M059J (cell line): ENCODE measurements at places on chromosomes 11 and 22. TPM values are rescaled to one million over a fixed set of nuclear protein-coding genes. Genes with fewer than 3 reads are reported as not detected.

GLB1L3 gene
- total RNA-seq: not detected in 2 replicates

OR51B2 gene
- total RNA-seq: not detected in 2 replicates

DNA sequence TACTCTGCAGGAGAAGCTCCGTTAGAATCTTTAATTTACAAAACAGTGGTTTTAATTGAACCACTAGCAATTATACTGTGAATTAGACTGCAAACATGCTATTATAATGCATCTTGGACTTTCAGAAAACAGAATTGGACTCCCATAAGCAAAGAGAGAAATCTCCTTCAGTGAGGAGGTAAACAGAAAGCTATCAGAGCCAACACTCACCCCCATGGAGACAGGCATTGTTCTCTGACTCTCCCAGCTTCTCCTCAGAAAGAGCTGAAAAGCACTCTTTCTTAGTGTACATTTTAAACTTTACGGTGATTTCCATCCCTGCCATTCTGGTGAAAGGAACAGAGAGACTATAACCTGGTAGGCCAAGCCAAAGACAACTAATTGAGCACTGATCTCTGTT lies 176.9 kb downstream of the GRIA4 start:
- DNase-seq: no peak

DNA sequence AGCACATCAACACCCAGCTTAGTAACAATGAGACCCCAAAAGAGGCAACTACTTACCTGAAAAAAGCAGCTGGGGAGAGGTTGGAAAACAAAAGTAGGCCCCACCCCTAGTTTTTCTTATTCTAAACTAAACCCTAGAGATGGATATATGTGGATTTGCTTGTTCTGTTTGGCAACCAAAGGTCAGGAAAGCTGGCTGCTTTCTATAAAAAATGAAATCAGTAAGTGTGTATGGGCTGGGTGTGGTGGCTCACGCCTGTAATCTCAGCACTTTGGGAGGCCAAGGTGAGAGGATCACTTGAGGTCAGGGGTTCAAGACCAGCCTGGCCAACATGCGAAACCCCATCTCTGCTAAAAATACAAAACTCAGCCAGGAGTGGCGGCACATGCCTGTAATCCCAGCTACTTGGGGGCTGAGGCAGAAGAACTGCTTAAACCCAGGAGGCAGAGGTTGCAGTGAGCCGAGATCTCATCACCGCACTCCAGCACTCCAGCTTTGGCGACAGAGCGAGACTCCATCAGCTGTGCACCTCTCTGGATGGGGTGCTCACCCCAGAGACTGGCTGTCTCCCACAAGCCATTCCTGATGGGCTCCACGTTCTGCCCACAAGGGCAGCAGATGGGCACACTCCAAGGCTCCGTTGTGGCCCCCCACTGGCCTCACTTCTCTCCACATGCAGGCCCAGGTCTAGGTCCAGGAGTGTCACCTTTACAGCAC lies 30.0 kb downstream of the PACSIN2 start:
- DNase-seq: no peak

DNA sequence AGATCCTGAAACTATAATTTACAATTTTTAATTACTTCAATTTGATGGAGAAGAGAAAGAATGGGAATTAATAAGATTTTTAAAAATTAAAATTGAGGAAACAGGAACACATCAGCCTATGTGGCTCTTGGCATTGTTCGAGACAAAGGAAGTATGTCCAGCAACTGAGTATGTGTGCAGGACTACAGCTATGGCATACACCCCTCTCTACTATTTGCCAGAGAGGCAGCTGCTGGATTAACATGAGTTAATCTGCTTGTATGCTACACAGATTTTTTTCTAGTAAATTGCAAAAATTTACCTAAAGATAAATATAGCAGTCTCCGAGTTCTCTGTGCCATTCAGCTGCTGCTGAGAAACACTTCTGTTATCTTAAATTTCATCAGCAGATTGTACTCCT lies 70.6 kb downstream of the PHF21A start:
- no peak for DNase-seq

- DNase-seq: peak; percentile 92
These were observed 41.8 kb downstream of the MACROD1 start for GRCh38 chr11:64124147-64124546.

SYCE3 gene
- not detected in 2 replicates for total RNA-seq

FGF19 gene
- total RNA-seq: not detected in 2 replicates

RGL4 gene
- total RNA-seq: not detected in 2 replicates

BDNF gene
- 35.4 and 46.9 TPM in 2 replicates for total RNA-seq

GRCh38 chr22:20013382-20013871 lies 3.2 kb downstream of the ARVCF start:
- DNase-seq: no peak

LDHAL6A gene
- not detected in 2 replicates for total RNA-seq

GRCh38 chr22:23408321-23408720 lies 171.8 kb downstream of the IGLL1 start:
- DNase-seq: no peak

DNA sequence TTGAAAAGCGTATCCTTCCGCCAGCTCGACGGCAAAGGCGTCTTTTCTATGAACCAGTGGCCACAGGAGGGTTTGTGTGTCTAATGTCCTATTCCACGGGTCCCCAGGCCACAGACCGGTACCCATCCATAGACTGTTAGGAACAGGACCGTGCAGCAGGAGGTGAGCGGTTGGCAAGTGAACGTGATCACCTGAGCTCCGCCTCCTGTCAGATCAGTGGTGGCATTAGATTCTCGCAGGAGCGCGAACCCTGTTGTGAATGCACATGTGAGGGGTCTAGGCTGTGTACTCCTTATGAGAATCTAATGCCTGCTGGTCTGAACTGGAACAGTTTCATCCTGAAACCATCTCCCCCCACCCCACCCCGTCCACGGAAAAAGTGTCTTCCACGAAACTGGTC lies 62.7 kb upstream of the KCNQ1OT1 start:
- DNase-seq: no peak

GRCh38 chr11:16678466-16679116 lies 59.9 kb upstream of the C11orf58 start:
- no peak for DNase-seq

ZNF215 gene
- 0.44 and 1.0 TPM in 2 replicates for total RNA-seq
